ENCODE measurements at places on chromosomes 5 and 9. TPM values are rescaled to one million over a fixed set of nuclear protein-coding genes. Genes with fewer than 3 reads are reported as not detected.

DNA sequence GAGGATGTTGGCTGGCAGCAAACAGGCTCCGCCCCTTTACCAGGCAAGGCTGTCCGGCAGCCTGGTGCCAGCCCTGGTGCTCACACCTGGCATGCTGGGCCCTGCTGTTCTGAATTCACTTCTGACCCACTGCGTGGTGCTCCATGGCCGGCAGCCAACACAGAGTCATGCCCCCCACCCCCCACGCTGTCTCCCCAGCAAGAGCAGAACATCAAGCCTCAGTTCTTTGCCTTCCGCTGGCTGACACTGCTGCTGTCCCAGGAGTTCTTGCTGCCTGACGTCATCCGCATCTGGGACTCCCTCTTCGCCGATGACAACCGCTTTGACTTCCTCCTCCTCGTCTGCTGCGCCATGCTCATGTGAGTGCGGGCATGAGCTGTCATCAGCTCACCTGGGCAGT, 12.6 kb upstream of the ENDOG start:
- H3K36me3 ChIP-seq: no peaks in the 10 kb centered on the region
- H3K27me3 ChIP-seq: no peaks in the 10 kb centered on the region
- H3K27ac ChIP-seq: no peak overlapping the region
- DNase-seq: no peak

- H3K36me3 ChIP-seq: no peaks in the 10 kb centered on the region
- no peaks in the 10 kb centered on the region for H3K27me3 ChIP-seq
- H3K27ac ChIP-seq: no peak overlapping the region
- no peaks in the 10 kb centered on the region for H3K4me1 ChIP-seq
- no peak for DNase-seq
Observed at GRCh38 chr5:123438244-123438643, 15.0 kb upstream of the CEP120 start.

- DNase-seq: no peak
- H3K27me3 ChIP-seq: no peaks in the 10 kb centered on the region
- no peak overlapping the region for H3K27ac ChIP-seq
- no peak overlapping the region for H3K4me3 ChIP-seq
Observed at GRCh38 chr5:118042076-118042475, 946.3 kb downstream of the DTWD2 start.

DNA sequence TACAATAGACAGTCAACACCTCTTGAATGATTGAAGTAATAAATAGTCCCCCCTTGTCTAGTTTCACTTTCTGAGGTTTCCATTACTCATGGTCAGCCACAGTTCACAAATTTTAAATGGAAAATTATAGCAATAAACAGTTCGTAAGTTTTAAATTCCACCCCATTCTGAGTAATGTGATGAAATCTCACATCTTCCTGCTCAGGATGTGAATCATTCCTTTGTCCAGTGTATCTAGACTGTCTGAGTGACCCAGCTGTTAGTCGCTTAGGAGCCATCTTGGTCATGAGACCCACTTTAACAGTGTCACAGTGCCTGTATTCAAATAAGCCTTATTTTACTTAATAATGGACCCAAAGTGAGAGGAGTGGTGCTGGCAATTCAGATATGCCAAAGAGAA, 311.6 kb upstream of the PRR16 start:
- DNase-seq: no peak
- H3K27ac ChIP-seq: no peak overlapping the region
- no peaks in the 10 kb centered on the region for H3K27me3 ChIP-seq
- no peaks in the 10 kb centered on the region for H3K4me1 ChIP-seq
- H3K4me3 ChIP-seq: no peak overlapping the region

- no peak overlapping the region for H3K4me3 ChIP-seq
- H3K4me1 ChIP-seq: peaks cover 10% of the 10 kb centered on the region
- no peaks in the 10 kb centered on the region for H3K27me3 ChIP-seq
- no peak for DNase-seq
- H3K36me3 ChIP-seq: no peaks in the 10 kb centered on the region
Observed at GRCh38 chr5:59149827-59150226, 567.0 kb downstream of the RAB3C start.

The PCDHB9 gene
- total RNA-seq: 0.78 TPM
